Suppressor macrophage treated with lipopolysaccharide for 1 hour (primary cell): ENCODE measurements at places on chromosomes 16 and 17.

DNA sequence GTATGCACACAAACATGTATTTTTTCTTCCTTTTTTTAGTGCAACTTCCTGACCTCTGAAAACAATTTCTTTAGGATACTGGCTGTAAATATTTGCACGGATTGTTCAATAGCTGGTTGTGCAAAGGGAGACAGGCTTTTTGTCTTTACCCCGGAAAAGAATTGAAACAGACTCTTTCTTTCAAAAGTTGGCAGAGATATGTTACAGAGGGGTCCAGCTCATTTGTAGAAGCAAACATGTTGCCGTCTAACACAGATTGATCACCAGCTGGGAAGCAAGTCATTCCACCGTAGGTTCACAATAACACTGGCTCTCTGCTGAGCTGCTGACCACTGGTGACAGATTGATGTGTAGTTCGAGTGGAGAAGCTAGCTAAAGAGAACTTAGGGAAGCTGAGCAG lies 130.9 kb downstream of the STX8 start:
- DNase-seq: no peak

DNA sequence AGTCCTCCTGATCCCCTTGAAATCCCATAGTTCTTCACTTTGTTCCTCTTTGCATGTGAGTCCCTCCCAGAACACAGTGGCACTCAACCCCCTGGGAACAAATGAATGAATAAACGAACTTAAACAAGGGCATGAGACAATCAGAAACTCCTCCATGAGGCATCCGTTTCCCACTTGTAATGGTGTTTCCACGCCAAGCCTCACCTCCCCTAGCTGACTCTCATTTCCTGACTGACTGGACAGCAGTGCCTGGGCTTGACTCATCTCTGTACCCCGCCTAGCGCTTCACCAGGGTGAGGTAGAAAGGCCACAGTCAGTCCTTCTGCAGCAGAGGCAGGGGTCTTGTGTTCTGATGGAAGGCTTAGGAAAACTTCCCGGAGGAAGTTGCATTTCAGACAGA lies 14.2 kb downstream of the KIF1C start:
- peak; percentile 42 for DNase-seq

DNA sequence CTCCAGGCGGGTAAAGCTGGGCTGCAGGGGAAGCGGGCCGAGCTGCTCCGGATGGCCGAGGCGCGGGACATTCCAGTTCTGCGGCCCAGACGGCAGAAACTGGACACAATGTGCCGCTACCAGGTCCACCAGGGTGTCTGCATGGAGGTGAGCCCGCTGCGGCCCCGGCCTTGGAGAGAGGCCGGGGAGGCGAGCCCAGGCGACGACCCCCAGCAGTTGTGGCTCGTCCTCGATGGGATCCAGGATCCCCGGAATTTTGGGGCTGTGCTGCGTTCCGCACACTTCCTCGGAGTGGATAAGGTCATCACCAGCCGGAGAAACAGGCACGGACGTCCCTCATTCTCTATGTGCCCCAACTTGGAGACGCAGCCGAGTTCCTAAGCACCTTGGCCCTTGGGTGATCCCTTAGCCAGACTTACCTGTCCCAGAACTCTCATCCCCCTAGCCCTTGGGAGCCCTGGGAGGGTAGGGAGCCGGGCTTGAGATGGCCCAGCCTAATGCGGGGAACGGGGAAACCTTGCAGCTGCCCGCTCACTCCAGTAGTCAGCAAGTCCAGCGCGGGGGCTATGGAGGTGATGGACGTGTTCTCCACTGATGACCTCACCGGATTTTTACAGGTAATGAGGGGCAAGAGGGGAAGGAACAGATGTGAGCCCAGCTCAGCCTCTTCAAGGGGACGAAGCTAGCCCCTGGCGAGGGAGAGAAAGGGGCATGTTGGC lies 806 bp downstream of the MRM1 start:
- DNase-seq: no peak

DNA sequence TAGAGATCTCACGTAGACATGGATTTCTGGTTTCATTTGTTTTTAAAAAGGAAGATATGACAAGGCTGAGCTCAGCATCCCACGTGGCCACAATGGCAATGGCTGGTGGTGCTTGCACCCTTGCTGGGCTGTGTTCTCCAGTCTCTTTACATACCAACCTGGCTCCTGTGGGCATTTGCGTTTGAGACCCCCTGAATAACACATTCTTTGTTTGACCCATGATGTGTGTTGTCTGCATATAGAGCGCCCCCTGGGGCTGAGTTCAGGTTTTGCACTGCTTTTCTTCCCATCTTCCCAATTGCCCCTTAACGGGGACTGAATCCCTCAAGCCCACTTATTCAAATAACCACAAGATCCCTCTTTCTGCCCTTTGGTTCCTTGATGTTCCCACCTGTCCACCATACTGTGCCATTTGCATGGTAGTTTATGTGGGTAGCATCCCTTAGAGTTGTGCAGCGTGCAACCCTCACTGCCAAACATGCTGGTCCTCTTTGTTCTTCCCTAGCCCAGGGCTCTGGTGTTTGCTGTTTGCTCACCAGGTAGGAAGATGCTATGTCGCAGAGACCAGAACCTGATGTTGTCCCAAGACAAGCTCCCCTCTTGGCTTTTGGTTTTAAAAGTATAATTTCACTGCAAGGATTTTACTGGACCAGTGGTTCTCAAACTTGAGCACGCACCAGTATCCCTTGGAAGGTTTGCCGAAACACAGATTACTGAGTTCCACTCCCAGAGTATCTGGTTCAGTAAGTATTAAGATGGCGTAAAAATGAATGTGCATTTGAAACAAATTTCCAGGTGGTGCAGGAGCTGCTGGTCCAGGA lies 38.5 kb upstream of the NKD1 start:
- DNase-seq: peak; percentile 49

DNA sequence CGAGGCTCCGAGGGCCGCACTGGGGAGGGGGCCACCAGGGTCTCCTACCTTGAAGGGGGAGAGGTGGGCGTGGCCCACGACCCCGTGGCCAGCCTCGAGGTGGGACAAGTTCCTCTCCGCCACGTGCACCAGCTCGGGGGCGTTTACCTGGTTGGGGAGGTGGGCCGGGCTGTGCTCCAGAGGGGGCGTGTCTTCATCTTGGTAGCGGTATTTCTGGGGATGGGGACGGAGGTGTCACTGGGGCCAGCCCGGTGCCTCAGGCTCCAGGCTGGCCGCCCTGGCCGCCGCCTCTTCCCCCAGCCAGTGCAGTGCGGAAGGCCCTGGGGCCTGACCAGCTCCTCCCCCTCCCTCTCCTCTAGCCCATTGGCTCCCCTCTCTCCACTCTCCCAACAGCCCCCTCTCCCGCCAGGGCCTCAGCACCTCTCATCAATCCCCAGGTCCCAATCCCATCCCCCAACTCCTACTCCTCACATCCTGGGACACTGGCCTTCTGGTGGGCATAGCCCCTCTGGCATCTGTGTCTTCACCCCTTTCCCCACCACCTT lies 11.5 kb downstream of the DLG4 start:
- DNase-seq: no peak

GRCh38 chr17:82296511-82297279 lies 20.7 kb downstream of the CD7 start:
- no peak for DNase-seq
